ENCODE measurements at places on chromosomes 12 and 14.

DNA sequence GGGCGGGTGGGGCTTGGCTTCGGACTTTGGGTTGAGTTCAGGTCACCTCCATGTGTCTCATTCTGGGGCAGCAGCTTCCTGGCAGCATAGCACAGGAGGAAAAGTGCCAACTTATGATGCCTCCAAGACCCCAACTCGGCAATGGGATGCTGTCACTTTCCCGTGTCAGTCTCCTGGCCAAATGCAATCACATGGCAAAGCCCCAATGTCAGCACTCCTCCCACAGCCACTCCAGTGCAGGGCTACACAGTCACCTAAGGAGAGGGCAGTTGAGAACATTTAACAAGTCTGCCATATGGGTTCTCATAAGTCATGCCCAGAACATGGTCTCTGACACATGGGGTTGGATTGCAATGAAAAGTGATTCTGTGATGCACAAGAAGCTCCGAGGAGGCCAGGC, 26.7 kb downstream of the ELK3 start:
- no peak for DNase-seq

GRCh38 chr14:92481811-92482555, 31.6 kb upstream of the RIN3 start:
- DNase-seq, result no peak

DNA sequence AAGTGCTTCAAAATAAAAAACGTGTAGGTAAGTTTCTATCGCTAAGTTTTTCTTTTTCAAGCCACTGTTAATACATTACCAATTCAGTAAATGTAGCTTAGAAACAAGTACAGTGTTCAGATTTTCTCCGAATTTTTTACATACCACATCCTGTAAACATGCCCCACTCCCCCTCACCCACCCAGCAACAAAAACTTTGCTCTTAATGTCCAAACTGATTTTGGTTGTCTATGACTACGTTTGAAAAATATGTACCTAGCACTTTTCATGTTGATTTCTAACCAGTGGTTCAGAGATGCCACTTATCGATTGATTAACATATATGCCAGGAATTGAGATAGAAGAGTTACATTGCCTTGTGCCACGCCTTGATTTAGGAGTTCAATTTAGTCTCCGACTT, 663 bp upstream of the LIN7A start:
- no peak for DNase-seq

- DNase-seq, result no peak
Observed at GRCh38 chr12:71517145-71517846, 77.7 kb downstream of the LGR5 start.

DNA sequence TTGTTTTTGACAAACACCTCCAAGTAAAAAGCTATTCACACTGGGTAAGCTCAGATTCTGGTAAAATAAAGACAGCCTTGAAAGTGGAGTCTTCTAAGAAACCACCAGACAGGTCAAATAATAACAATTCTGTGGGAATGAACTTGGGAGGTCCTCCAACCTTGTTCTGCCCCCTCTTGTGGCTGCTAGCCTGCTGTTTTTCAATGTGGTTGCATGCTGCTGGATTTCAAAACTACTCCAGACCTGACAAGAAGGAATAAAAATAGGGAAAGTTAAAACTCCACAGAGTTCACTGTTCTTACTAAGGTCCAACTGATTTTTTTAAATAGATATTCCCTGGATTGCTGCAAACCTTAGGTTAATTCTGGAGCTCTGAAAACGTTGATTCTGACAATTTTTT, 32.2 kb upstream of the RIN3 start:
- no peak for DNase-seq

Measured in activated CD4-positive, alpha-beta T cell treated with anti-CD3 and anti-CD28 coated beads for 48 hours (primary cell).